ENCODE measurements at places on chromosomes 1 and 21. TPM values are rescaled to one million over a fixed set of nuclear protein-coding genes. Genes with fewer than 3 reads are reported as not detected.

Gene DAB1
- 12.3 TPM for total RNA-seq

Gene PDPN
- total RNA-seq = 135 TPM

Gene SOD1
- 181 TPM for total RNA-seq

Gene CHD1L
- total RNA-seq = 80.6 TPM

Gene SYNJ1
- total RNA-seq = 6.3 TPM

Gene TFAP2E
- 1.5 TPM for total RNA-seq

Gene RAB13
- 117 TPM for total RNA-seq

DNA sequence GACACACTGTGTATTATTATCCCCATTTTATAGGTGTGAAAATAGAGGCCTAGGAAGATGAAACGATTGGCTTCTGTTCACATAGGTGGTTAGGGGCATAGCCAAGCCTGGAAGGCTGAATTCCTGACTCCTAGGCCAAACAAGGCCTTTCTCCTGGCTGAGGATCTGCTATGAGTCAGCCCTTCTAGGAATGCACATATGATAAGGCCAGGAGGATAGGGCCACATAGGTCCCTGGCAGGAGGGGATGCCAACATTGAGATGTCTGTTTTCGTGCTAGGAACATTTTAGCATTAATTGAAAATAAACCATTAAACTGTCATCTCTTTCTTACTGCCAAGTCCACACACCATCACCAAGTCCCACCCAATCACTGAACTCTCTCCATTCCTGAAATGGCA, 9.2 kb downstream of the CSMD2 start:
- H3K4me3 ChIP-seq = no peak overlapping the region
- DNase-seq = no peak
- H3K36me3 ChIP-seq = peaks cover 4% of the 10 kb centered on the region
- peaks cover 25% of the 10 kb centered on the region for H3K4me1 ChIP-seq
- H3K27ac ChIP-seq = no peak overlapping the region
- H3K27me3 ChIP-seq = no peaks in the 10 kb centered on the region

DNA sequence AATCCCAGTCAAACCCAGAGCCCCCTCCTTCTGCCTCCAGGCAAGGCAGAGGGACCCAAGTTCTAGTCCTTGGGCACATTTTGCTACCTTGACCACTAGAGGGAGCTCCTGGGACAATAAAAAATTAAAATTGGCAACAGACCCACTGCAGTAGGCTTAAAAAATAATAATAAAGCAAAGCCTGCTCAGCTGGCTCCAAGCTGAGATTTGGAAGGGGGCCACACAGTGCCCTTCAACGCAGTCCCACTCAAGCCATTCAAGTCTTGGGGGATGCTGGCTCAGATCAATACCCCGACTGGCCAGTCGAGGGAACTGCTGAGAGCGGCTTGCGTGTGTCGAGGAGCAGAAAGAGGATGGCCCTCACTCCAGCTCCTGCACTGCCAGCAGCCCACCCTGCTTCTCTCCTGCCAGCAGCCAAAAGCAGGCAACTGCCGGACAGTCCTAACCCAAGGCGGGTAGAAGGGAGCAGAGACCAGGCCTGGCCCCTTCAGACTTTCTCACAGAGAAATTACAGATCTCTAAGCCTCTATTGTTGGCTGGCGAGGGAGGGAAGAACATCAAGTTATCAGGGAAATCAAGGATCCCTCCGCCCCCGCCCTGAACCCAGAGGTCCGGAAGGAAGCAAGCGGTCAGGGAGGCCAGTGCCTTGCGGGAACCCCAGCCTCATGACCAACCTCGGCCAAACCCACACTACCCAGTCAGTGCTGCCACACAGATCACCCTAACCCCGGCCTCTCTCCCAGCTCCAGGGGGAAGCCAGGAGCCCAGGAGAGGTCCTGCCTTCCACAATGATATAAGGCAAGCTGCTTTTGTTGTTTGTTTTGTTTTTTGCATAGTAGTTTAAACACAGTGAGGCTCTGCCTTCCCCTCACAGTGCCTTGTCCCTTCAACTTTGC, 4.9 kb upstream of the ALDH4A1 start:
- no peaks in the 10 kb centered on the region for H3K27me3 ChIP-seq
- peaks cover 15% of the 10 kb centered on the region for H3K4me1 ChIP-seq
- no peak overlapping the region for H3K4me3 ChIP-seq
- peak; percentile 62 for DNase-seq

DNA sequence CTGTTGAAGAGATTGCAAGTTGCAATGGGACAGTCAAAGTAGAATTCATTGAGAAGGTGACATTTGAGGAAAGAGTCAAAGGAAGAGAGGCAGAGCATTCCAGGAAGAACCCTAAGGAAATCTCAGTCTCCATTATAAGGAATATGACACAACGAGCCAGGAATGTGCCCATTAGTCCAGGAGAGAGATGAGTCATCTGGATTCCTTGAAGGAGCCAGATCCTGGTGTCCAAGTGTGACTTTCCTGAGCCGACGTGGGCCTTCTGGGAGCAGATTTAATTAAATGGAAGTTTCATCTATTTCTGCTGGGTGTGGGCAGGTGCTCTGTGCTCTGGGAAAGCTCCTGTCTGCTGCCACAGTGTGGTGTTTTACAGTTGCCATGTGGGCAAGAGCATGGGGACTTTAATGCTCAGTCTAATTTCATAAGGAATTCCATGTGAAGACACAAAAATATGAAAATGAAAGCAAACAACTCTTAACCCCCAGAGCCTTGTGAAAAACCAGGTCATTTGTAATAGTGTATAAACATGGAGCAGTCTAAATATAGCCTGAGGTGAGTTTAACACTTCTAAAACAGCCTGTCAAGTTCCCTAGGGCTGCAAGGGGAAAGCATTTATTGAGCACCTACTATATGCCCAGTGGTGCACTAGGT, 111.4 kb upstream of the ARTN start:
- no peaks in the 10 kb centered on the region for H3K4me1 ChIP-seq
- H3K4me3 ChIP-seq = no peak overlapping the region
- H3K36me3 ChIP-seq = peaks cover 10% of the 10 kb centered on the region
- H3K27ac ChIP-seq = no peak overlapping the region

DNA sequence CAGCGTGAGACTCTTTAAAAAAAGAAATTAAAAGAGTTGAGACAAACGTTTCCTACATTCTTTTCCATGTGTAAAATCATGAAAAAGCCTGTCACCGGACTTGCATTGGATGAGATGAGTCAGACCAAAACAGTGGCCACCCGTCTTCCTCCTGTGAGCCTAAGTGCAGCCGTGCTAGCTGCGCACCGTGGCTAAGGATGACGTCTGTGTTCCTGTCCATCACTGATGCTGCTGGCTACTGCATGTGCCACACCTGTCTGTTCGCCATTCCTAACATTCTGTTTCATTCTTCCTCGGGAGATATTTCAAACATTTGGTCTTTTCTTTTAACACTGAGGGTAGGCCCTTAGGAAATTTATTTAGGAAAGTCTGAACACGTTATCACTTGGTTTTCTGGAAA, 31.2 kb downstream of the IFNAR1 start:
- H3K4me3 ChIP-seq = no peak overlapping the region
- peaks cover 4% of the 10 kb centered on the region for H3K4me1 ChIP-seq
- no peak overlapping the region for H3K27ac ChIP-seq
- no peaks in the 10 kb centered on the region for H3K27me3 ChIP-seq
- H3K36me3 ChIP-seq = peaks cover 19% of the 10 kb centered on the region

DNA sequence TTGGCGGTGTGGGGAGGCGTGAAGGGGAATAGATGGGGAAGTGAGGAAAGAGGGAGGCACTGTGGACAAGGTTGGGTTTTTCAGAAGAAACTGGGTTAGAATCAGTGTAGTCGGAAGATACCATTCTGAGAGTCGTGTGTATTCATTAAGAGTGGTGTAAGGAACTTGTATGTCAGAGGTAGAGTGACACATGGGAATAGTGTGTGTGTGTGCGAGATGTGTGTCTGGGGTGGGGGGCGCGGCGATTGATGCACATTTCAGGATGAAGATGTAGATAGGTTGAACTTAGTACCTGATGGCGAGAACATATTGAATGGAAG, 878 bp downstream of the SMG7 start:
- peak overlapping the region; percentile 90 for H3K4me3 ChIP-seq
- H3K4me1 ChIP-seq = peaks cover 20% of the 10 kb centered on the region
- DNase-seq = no peak
- H3K27me3 ChIP-seq = no peaks in the 10 kb centered on the region

DNA sequence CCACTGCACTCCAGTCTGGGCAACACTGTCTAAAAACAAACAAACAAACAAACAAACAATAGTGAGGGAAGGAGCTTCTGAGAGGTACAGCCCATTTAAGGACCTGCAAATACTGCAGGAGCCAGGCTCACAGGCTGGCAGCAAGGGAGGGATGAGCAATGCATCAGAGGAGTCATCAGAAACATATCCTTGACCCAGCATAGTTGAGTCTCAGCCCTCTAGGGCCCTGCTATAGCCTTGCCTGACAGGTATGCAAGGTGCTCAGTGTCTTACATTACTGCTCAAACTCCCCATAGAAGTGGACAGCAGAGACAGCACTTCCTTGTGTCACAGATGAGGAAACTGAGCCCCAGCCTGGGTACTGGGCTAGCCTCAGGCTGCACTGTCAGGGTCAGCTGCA, 7.3 kb upstream of the TTC4 start:
- H3K4me1 ChIP-seq = no peaks in the 10 kb centered on the region
- no peaks in the 10 kb centered on the region for H3K36me3 ChIP-seq
- no peak overlapping the region for H3K27ac ChIP-seq
- H3K27me3 ChIP-seq = peaks cover 15% of the 10 kb centered on the region

GRCh38 chr1:82032068-82032467, 231.3 kb downstream of the ADGRL2 start:
- H3K4me1 ChIP-seq = no peaks in the 10 kb centered on the region
- DNase-seq = no peak

GRCh38 chr1:6811583-6811982, 26.3 kb downstream of the CAMTA1 start:
- peaks cover 17% of the 10 kb centered on the region for H3K4me1 ChIP-seq
- H3K36me3 ChIP-seq = no peaks in the 10 kb centered on the region
- no peak for DNase-seq
- H3K27ac ChIP-seq = peak overlapping the region; percentile 10
- H3K4me3 ChIP-seq = no peak overlapping the region

GRCh38 chr1:90714521-90714951, 2.6 kb downstream of the BARHL2 start:
- no peak for DNase-seq
- no peak overlapping the region for H3K27ac ChIP-seq
- H3K36me3 ChIP-seq = no peaks in the 10 kb centered on the region
- peak overlapping the region; percentile 11 for H3K4me3 ChIP-seq
- peaks cover 78% of the 10 kb centered on the region for H3K4me1 ChIP-seq

- H3K27me3 ChIP-seq = no peaks in the 10 kb centered on the region
- peaks cover 35% of the 10 kb centered on the region for H3K4me1 ChIP-seq
- H3K27ac ChIP-seq = peak overlapping the region; percentile 50
- H3K36me3 ChIP-seq = no peaks in the 10 kb centered on the region
These were observed 31.7 kb downstream of the SKI start for GRCh38 chr1:2259668-2260402.

- no peaks in the 10 kb centered on the region for H3K36me3 ChIP-seq
- peaks cover 37% of the 10 kb centered on the region for H3K4me1 ChIP-seq
- peak overlapping the region; percentile 71 for H3K27ac ChIP-seq
- 0 out of 2 replicates have a peak overlapping the region, but pooled peaks have one; percentile 3 for H3K4me3 ChIP-seq
- peak; percentile 13 for DNase-seq
These were observed 51.8 kb downstream of the ST6GALNAC5 start for GRCh38 chr1:76919085-76919484.

DNA sequence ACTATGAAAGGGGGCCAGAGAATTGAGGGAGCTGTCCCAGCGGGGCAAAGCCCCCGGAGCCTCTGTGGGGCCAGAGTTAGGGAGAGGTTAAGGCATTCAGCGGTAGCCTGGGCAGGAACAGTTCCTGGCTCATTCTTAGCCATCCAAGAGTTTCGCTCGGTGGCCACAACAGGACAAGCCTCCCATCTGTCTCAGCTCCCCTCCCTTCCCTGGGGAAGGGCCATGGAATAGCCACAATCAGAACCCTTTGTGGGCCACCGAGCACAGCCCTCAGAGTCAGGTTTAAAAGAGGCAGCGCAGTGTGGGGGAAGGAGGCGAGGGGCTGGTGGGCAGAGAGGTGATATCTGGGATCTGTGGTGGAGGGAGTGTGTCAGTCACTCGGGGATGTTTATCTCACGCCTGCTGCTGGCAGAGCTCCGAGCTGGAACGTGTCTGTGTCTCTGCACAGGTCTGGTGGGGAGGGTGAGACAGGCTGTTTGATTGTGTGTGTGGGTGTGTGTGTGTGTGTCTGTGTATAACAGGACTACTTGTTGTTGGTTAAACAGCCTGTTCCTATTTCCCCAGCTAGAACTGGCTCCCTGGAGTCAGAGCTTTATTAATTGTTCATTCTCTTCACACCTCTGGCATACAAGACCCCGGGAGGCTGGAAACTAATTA, 49.6 kb upstream of the GOLT1A start:
- no peaks in the 10 kb centered on the region for H3K4me1 ChIP-seq
- no peak overlapping the region for H3K4me3 ChIP-seq
- H3K27me3 ChIP-seq = no peaks in the 10 kb centered on the region

DNA sequence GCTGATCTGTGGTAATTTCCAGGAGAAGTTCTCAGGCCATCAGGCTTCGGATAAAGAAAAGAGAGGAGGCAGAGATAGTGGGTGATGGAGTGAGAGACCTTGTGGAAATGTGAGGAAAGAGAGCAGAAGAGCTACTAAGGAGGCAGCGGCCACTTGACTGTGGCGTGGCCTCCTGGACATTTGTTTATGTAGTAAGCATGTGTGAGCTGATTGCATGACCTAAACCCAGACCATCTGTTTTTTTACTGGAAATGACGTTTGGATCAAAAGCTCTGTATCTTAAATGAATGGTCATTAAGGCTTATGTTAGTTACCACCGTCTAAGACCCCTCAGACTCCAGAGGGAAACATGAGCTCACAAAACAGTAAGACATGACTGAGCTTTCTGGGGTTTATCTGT, 13.6 kb downstream of the ATP1B1 start:
- H3K4me1 ChIP-seq = peaks cover 16% of the 10 kb centered on the region
- peaks cover 20% of the 10 kb centered on the region for H3K36me3 ChIP-seq
- H3K4me3 ChIP-seq = no peak overlapping the region

GRCh38 chr1:172383536-172383935, 36.9 kb upstream of the C1orf105 start:
- no peak for DNase-seq
- peak overlapping the region; percentile 63 for H3K27ac ChIP-seq
- no peaks in the 10 kb centered on the region for H3K36me3 ChIP-seq
- no peaks in the 10 kb centered on the region for H3K27me3 ChIP-seq

DNA sequence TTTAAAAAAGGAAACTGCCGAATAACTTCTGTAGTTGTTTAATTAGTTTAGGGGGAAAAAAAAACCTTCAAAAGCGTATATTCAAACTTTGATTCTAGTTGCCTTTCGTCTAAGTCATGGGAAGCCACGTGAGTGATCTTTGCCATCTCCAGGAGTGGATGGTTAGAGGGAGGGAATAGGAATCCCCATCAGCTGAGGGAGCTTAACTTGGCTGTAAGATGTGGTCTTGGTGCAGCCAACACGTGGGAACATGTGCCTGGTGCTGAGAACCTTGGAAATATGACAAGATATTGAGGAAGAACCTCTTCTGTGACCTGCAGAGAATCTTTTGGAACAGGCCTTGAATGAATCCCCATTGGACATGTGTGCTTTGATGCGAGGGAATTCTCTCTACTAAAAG, 1.7 kb downstream of the BACE2 start:
- H3K27ac ChIP-seq = no peak overlapping the region
- H3K4me1 ChIP-seq = peaks cover 21% of the 10 kb centered on the region
- DNase-seq = no peak
- peaks cover 43% of the 10 kb centered on the region for H3K27me3 ChIP-seq
- H3K4me3 ChIP-seq = peak overlapping the region; percentile 77
